NCI-H510A treated with DMSO at 0.1 percent for 48 hours (cell line): ENCODE measurements at places on chromosomes 3 and 15.

GRCh38 chr3:8317661-8318649 is 183.7 kb upstream of the LMCD1 start:
- peak; percentile 61 for DNase-seq

DNA sequence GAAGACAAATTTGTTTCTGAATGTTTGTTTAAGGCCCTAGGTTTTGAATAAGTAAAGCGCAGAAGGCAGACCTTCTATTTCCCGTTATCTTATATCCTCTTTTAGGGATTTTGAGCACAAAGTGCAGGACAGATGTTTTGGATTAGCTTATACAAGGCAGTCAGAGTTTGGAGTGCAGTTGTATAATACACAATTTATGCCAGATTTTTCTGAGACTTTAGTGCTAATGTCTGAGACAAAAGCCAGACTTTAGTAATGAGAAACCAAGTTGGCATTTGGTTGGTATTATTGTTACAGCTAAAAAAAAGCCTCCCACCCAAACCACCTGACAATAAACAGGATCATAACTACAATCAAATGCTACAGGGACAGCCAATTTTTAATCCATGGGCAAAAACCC is 309.9 kb upstream of the SATB1 start:
- DNase-seq = no peak

GRCh38 chr3:26596335-26596734 is 26.2 kb upstream of the LRRC3B start:
- no peak for DNase-seq

DNA sequence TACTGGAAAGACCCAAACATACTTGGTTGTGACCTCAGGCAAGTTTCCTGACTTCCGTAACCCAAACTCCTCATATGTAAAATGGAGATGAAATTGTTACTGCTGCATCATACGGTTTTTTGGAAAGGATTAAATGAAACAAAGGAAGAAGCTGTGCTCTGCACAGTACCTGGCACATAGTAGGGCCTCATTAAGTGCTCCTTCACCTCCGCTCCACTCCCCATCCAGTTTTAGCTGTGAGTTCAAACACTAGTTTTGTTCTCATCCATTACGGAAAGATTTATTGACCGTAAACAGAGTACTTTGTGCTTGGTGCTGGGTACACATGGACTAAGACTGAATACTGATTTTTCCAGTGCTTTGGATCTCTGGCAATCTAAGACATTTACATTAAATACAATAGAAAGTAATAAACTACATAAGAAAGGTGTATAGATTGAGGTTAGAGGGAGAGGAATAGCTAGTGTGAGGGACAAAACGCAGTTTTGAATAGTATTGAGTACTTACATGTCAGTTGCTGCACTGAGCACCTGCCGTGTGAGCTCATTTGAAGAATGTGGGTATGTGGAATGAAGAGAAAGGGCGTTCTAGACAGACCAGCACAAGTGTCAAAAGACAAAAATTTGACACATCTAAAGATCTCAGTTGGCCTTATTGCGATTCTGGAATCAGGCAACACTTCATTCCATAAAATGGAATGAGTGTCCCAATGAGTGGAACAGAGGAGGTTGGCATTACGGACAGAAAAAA is 594 bp upstream of the ICE2 start:
- peak; percentile 32 for DNase-seq

DNA sequence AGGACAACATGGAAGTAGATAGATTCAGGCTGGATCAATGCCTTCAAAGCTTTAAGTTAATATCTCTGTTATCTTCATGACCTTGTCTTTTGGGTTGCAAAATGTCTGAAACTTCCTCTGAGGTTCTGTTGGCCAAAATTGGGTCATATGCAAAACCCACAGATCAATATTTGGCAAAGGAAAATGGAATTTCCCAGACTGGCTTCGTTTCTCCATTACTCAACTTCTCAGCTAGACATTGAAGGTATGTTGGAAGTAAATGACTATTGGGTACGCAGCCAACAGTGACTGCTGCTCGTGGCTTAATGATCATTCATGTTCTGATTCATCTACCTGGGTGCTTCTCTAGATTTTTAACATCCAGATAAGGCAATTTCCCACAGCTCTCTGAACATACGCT is 675.4 kb upstream of the SGO1 start:
- DNase-seq = no peak

DNA sequence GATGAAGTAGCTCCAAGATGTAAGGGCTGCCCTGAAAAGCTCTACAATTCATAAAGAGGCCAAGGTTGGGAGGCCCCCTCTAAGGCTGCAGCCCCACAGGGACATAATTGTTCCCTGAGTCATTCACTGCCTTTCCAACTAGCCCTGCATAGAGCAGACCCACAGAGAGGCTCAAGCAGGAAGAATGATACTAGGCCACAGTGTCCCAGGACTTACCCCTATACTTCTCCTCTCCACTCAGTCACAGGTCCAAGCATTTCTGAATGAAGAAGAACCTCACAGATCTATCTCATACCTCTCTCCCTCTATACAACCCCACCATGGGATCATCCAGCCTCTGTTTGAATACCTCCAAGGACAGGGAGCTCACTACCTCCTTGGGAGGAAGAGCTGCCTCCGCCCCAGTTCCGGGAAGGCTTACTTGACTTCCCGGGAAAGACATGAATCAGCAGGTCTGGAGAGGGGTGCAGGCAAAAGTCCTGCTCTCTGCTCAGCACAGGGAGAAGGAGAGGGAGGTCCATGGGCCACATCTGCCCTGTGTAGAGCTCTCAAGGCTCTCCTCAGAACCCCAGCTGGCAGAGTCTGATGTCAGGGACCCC is 6.9 kb upstream of the SKIC8 start:
- no peak for DNase-seq

DNA sequence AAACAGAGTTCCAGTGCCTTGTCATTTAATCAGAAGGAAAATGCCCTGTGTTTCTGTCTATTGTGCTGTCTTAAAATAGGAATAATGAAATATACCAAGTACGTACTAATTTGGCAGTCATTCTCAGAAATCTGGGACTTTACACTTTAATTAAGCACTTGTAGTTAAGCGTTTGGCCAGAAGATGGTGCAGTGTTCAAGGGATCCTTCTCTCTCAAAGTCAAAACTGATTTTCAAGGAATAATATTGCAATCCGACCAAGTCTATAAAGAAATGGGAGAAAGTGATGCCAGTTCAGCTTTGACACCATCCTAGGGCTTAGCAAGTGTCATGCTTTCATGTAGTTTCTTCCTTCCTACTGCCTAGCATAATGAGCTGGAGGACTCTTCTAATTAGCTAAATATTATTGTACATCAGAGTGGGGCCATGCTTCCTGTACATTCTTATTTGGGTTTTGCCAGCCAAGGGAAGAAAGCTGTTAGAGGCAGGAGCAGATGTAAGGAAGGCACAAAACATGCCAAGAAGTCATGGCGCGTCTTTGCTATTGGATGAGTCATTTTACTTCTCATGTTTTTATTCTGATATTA is 64.8 kb downstream of the SAMMSON start:
- peak; percentile 20 for DNase-seq

DNA sequence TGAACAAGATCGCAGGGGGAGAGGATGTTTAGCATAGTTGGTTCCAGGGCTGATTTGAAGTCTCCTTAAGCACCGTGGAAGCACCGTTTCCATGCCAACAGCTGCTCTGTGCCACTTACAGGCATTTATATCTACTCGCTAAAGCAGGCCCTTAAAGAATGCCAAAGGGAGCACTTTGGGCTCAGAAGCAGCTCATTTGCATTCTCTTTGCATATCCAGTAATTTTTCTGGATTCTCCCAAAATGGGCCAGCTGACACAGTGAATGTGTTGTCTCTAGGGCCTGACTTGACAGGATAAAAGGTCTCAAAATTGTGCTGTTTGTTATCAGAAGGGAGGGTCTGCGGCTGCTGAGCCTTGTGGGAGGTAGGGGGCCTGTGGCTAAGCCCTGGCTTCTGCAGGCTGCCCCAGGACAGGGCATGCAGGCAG is 138.6 kb downstream of the FBLN2 start:
- DNase-seq = no peak

GRCh38 chr3:169181666-169182065 is 481.8 kb downstream of the MECOM start:
- DNase-seq = no peak
